Activated CD4-positive, alpha-beta T cell treated with anti-CD3 and anti-CD28 coated beads, Interleukin-2, Interleukin-6, amounts not matched to agents 100 ng/mL and 50 ng/mL, durations not matched to agents 16 hours and 8 hours (primary cell): ENCODE measurements at places on chromosomes 1 and 21.

GRCh38 chr1:37480125-37480466 lies 5.7 kb downstream of the ZC3H12A start:
- DNase-seq: no peak

GRCh38 chr1:2650967-2651645 lies 18.3 kb upstream of the MMEL1 start:
- DNase-seq: no peak

- no peak for DNase-seq
Measured at GRCh38 chr1:228079013-228079412, 3.5 kb upstream of the ARF1 start.

- no peak for DNase-seq
Measured at GRCh38 chr1:106319612-106320011, 736.9 kb upstream of the PRMT6 start.

- no peak for DNase-seq
Measured at GRCh38 chr1:178939338-178940067, 68.6 kb upstream of the ANGPTL1 start.

DNA sequence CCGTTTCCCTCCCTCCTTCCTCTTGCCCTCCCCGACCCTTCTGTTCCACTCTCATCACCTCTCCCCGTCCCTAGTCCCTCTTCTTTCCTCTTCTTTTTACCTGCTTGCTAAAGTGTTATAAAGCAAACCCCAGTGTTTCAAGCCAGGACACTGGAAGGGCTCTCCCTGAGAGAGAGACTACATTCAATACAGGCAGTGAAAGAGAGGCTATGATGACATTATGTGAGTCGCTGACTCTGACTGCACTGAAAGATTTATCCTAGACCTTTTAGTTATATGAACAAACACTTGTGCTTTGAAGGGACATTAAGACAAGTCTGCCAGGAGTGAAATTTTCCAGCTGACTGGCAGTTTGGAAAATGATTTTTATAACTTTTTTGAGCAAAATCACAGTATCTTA lies 155.7 kb downstream of the S1PR1 start:
- DNase-seq: no peak

DNA sequence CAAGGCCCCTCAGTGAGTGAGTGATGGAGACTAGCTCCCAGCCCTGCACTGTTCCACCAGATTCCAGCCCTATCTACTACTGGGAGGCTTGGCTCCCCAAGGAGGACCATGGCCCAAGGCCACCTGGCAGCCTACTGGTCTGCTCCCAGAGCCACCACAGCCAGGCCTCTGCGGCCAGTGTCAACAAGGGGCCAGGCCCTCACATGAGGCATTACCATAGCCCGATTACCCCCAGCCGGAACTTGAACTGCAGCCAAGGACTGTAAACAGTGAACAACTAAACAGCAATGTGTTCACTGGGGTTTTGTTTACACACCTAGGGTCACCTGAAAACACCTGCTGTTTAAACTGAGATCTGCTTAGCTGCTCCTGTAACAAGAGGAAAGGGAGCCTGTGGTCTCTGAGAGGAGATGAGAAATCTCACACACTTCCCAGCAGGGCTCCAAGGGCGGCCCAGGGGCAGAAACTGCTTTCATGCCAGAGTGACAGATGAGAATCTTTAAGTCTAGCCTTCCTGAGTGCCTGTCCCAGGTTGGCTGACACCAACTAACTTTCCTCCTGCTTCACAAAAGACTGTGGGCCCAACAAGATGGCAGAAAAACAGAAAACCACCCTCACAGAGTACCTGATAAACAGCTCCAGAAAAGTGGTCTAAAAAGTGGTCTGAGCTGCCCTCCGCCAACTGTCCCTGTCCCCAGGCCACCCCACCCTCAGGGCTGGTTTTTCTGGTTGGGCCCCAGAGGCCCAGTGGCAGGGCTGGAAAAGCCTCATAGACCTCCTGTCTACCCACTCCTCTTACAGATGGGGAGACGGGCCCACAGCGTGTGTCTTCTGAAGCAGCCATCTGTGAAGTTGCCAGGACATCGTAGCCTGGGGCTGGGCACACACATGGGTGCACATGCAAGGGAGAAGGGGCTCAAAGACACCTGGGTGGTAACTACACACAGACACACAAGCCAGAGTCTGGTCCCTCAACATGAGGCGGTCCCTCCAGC lies 28.8 kb downstream of the MEF2D start:
- DNase-seq: no peak

DNA sequence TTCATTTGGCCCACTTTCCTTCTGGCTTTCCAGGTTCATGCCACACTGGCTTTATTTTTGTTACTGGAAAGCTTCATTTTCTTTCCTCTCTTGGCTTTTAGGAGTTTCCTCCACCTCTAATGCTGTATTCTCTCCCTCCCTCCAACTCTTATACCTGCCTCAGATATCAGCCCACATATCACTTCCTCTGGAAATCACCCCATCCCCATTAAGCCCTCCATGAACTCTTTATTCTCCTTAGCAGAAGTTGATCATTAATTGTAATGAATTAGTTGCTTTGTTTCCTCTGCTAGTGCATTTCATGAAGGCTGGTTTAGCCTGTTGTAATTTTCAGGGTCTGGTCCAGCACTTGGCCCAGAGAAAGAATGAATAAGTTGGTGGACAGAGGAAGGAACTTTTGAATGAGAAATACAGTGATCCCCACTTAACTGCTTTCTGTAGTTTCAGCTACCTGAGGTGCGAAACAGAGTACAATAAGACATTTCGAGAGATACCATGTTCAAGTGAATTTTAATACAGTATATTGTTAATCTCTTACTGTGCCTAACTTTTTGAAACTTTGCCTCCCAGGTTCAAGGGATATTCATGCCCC lies 1.7 kb downstream of the SOAT1 start:
- DNase-seq: no peak

DNA sequence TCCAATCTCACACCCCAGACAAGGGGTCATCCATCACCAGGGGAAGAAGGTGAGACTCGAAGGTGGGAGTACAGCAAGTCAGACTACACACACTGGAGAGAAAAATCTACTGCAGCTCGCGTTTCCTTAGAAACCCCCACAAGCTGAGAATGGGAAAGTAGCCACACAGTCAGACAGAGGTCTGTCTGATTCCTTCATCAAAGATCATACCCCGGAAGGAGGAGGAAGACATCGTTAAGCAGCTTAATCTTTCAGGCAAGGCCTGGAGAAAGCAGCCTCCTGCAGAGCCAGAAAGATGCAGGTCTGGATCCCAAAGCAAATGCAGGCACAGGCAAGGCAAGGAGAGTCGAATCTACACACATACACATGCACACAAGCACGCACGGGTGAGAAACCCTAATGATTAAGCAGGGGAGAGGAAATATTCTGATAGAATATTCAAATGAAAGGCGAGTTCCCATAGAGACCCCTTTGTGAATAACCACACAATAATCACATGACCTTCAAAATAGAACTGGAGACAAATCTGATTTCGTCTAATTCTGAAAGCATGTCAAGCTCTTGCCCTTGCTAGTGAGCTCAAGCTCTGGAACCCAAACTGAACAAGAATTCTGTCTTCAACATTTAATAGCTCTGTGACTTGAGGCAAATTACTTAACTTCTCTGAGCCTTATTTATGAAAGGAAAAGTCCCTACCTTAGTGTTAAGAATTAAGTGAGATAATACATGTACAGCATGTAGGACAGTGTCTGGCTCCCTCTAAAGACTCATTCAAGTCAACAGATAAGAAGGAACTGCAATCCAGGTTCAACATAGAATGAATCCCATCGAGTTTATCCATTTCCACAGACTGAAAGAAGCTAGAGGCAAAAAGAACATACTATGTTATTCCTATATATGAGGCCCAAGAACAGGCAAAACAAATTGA lies 387.8 kb downstream of the OMA1 start:
- no peak for DNase-seq

DNA sequence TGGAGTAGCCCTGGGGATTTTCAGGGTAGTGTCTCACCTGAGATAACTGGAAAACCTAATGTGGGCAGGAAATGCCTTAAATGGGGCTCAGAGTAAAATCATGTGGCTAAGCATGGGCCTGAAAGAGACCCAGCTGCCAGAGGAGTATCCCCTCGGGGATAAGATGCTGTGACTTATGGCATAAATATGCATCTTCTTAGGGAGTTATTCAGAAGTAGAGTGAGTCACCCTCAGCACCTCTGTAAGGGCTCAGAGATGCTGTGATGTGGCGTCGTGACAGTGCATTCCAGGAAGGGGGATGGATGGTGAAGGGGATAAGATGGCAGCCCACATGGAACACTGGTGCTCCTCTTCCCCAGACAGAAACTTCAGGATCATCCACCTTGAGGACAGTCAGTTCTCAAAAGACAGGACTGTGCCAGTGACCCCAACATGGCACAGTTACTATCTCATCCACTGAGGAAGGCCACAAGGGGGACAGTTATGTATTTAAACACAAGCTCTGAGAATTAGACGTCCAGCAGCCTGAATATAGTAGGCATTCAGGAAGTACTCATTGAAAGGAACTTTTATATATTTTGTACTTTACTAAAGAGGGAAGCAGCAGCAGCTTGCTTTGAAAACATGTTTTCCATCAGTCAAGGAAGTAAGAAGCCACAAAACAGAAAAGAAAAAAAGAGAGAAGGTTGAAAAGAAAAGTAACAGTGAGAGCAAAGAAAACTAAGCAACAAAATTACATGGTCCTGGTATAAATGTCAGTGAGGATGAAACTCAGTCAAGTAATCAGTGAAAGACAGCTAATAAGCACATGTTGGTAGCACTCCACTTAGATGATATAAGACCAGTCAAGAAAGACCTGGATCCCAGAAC lies 8.3 kb downstream of the IL24 start:
- DNase-seq: peak; percentile 18

GRCh38 chr1:168865850-168866620 lies 137.0 kb upstream of the DPT start:
- no peak for DNase-seq

DNA sequence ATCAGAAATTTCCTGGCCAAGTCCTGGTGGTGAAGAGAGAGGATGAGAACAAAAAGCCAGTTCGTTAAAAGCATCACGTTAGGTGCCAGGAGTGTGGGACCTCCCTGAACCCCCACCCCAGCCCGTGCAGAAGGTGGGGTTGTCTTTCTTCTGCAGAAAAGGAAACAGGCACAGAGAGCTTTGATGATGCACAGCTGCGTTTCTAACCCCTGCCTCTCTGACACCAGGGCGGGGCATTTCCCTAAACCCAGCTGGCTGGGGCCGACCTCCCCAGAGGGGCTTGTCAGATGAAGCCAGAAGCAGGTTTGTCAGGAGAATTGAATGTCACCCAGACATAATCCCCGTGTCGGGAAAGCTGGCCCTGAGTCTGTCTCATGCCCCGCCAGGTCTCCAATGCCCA lies 189.3 kb upstream of the EDN2 start:
- no peak for DNase-seq
